Activated T-cell treated with anti-CD3 and anti-CD28 coated beads for 48 hours (primary cell): ENCODE measurements at places on chromosomes 11 and 22.
A peak's percentile ranks its signal among the peaks of the same experiment; 100 is the strongest.

- DNase-seq = no peak
Measured at GRCh38 chr11:94131718-94132115, 3.1 kb downstream of the PANX1 start.

- DNase-seq = peak; percentile 60
Measured at GRCh38 chr22:20979243-20979809, 2.8 kb upstream of the LZTR1 start.

DNA sequence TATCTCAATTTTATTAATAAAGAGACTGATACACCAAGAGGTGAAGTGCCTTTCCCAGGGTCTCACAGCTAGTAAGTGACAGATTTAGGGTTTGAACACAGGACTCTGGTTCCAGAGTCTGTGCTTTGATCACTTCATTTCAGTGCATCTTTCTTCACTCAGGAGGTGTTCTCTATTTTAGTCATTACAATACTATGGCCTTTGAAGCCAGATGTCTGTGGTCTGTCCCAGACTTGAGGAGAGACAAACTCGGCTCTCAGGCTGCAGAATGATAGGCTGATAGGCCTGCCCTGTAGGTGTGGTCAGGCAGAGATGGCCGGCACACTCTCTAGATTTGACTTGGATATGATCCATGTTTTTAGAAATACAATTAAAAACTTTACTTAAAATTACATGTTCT, 478.5 kb upstream of the CCDC90B start:
- no peak for DNase-seq

- no peak for DNase-seq
Measured at GRCh38 chr22:24751518-24751917, 23.0 kb downstream of the PIWIL3 start.

- DNase-seq = no peak
Measured at GRCh38 chr22:19775496-19776325, 15.1 kb downstream of the TBX1 start.
